Cardiac fibroblast (primary cell): ENCODE measurements at places on chromosomes 4 and X.
A peak's percentile ranks its signal among the peaks of the same experiment; 100 is the strongest.

DNA sequence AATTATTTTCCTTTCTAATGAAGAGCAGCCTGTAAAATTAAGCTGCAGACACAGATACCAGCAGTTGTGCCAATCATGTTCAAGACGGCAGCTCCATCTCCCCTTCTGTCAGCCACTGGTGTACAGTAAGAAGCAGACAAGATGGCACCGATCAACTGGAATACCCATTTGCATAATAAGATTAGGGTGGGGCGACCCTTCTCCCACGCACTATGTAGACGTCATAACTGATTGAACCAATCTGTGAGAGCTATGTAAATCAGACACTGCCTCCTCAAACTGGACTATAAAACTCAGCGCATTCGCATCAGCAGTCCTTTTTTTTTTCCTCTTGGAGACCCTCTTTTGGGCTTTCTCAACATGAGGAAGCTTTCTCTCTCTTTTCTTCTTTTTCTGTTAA is 40.4 kb upstream of the INTS6L start:
- DNase-seq, result no peak

DNA sequence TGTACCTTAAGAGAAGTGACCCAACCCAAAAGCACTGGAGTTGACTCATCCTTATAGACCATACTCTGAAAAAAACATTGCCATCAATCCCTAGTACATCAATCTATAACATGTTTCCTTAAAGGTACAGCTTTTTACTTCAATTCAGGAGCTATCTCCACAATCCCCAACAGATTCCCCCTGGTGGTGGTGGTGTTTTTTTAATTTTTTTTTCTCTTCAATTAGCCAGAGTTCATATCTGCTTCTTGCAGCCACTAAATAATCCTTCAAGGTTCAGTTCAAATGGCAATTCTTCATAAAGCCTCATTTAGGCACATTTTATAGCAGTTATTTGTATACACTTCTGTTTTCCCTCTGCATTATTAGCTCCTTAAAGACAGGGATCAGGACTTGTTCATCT is 60.7 kb upstream of the KDR start:
- no peak for DNase-seq

GRCh38 chr4:100117750-100118149 is 72.5 kb downstream of the DDIT4L start:
- DNase-seq, result peak; percentile 13

GRCh38 chr4:51963841-51964517 is 56.2 kb downstream of the LRRC66 start:
- no peak for DNase-seq

GRCh38 chr4:88158489-88159228 is at the start of gene ABCG2:
Gene ABCG2, minus strand, starts transcription at chr4:88158639. Its CDS starts 18,644 bp downstream, at chr4:88139995.
- DNase-seq, result peak; percentile 39

DNA sequence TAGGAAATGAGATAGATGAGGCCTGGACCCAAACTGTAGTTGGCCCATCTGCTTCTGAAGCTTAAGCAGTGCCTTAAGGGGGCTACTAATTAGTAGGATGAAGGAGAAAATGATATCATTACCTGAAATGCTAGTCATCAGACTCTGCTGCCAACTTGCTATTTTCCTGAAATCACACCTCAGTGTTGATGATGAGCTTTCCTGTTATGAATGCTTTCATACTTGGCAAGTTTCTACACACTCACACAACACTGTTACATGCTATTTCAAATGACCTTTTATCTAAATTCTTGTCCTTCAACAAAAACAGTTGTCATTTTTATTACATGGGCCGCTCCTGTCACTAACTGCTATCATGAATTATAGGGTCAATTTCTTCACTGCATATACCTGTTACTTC is 416.0 kb downstream of the PRDM5 start:
- no peak for DNase-seq

DNA sequence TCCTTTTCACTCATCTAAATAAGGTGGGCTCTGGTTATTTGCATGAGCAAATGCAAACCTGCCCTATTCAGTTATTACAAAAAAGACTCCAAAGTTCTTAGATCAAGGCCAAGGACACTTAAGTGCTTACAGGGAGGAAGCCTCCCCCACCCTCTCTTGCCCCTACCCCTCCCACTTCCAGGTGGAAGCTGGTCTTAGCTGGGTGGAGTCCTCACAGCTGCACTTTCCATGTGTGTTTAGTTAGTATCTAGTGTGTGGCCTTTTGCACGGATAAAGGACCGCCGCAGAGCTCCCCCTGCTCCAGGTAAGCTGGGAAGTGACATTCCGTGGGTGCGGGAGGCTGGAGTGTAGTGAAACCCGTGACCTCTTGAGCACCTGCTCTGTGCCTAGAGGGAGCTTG is at the start of gene TRIM75:
TSS of gene TRIM75 (plus strand) at position 222 of the 400 bp plus-strand sequence. CDS start 5,282 bp downstream, outside the sequence.
- no peak for DNase-seq

GRCh38 chr4:138509346-138509745 is 267.2 kb upstream of the SLC7A11 start:
- no peak for DNase-seq

DNA sequence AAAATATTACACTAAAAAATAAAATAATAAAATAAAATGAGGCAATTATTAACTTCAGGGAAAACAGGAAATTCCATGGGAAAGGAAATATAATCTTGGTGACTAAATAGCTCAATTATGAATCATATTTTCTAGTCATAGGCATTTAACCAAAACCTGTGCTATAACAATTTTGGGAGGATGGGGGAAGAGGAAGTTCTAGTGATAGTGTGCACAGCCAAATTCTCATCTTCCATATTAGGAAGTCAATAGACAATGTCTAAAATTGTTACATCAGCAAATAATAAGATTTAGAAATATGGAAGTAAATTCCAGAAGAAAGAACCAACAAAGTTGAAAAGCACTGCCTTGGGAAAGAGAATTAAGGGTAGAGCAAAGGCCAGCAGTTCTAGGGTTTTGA is 2.8 kb downstream of the AWAT2 start:
- DNase-seq, result peak; percentile 78

DNA sequence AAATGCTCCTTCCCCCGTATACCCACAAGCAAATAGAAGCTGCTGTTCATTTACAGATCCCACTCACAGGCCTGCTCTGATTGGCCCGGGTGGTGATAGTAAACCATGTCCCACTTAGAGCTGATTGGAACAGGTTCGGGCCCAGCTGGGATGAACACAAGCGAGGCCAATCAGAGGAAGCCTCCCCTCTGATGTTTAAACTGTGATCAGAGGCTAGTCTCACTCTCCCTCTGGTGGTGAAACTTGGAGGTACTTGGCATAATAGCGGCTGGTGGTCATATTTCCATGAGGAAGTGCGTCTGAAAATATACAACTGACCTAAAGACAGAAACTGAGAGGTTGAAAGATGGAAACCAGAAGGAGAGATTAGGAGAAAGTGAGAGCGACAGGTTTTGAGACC is 51.5 kb upstream of the TRPC3 start:
- DNase-seq, result peak; percentile 46

DNA sequence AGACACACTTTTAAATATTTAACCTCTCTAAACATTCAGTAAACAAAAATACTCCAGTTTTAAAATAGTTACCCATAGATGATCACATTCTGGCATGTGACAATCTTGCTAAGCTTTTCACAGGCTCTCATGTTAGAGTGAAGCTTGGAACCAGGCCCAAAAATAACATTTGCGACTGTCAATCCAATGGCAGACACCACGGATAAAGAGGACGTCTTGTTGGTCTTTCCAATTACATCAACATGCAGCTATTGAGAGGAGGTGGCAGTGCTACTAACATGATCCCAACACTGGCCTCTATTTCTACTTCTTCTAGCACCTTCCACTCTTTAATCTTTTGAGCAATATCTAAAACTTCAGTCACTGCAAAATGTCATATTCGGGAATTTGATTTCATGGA is 970.8 kb upstream of the TENM3 start:
- DNase-seq, result no peak

DNA sequence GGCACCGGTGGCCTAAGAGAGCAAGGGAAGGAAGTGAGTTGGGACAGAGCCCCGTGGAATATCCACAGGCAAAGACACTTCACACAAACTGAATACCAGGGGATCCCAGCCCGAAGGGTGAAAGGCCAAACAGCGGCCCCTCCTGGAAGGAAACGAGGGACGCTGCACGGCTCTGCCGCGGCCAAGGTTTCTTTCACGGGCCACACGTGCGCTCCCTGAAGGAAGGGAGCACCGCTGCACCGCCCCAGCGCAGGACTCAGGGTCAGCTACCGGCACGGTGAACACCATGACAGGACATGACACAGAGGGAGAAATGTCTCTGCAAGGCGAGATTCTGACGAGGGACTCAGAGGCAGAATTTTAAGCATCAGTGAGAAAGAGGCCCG is 31.5 kb upstream of the GTPBP6 start:
- no peak for DNase-seq

GRCh38 chr4:1771555-1772305 is 21.4 kb upstream of the FGFR3 start:
- DNase-seq, result no peak

GRCh38 chr4:3683077-3683743 is 83.0 kb upstream of the ADRA2C start:
- no peak for DNase-seq

DNA sequence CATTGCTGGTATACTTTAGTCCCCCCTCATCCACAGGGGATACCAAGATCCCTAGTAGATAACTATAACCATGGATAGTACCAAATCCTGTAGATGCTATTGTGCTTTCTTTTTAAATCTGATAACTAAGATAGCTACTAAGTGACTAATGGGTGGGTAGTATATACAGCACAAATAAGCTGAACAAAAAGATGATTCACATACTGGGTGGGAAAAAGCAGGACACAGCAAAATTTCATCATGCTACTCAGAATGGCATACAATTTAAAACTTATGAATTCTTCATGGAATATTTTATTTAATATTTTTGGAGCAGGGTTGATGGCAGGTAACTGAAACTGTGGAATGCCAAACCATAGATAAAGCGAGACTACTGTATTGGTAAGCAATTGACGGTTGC is 161.6 kb downstream of the IL15 start:
- DNase-seq, result no peak

DNA sequence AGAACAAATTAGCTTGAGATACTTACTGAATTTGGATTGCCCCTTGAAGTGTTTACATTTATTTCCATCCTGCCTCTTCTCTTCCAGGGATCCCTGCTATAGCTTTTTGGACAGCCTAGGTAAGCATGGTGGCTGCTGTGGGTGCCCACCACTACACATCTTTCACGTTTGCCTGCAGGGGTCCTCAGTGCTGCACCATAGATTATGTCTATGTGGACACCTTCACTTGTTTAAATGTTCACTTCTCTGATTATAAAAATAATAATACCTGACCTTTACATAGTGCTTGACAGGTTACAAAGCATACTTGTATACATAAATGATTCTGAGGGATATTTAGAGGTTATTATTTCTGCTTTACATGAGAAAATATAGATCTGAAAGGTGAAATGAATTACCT is 67.9 kb upstream of the SLC4A4 start:
- DNase-seq, result peak; percentile 53
